Ovary (tissue), 10 donors: ENCODE measurements at places on chromosomes 16 and 17. TPM values are rescaled to one million over a fixed set of nuclear protein-coding genes. Genes with fewer than 3 reads are reported as not detected.

DNA sequence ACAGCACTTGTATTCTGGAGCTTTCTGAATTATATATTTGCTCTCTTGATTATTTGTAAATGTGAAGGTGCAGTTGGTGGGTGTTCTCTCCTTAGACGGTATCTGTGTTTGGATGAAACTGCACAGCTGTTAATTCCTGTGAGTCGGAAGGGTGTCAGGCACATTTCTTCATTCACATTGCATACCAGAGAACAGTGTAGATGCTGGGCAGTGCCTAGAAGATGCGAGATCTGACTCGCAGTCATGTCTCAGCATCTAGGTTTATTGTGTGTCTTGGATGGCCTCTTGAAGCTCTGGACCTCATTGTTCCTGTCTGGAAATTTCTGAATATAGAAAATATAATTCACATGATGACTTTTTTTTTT lies 61.2 kb downstream of the CLEC16A start:
- no peaks in the 10 kb centered on the region for H3K27me3 ChIP-seq
- no peak for DNase-seq
- no peak overlapping the region for H3K27ac ChIP-seq
- no peak overlapping the region for H3K4me3 ChIP-seq

GRCh38 chr16:72311426-72311825 lies 139.5 kb upstream of the PMFBP1 start:
- no peak for DNase-seq
- H3K27ac ChIP-seq, result no peak overlapping the region
- no peak overlapping the region for H3K4me3 ChIP-seq
- no peaks in the 10 kb centered on the region for H3K27me3 ChIP-seq
- H3K36me3 ChIP-seq, result no peaks in the 10 kb centered on the region

- H3K27ac ChIP-seq, result no peak overlapping the region
- no peaks in the 10 kb centered on the region for H3K36me3 ChIP-seq
- no peaks in the 10 kb centered on the region for H3K4me1 ChIP-seq
- no peaks in the 10 kb centered on the region for H3K27me3 ChIP-seq
- DNase-seq, result no peak
These were observed 30.4 kb upstream of the SALL1 start for GRCh38 chr16:51181503-51181811.

DNA sequence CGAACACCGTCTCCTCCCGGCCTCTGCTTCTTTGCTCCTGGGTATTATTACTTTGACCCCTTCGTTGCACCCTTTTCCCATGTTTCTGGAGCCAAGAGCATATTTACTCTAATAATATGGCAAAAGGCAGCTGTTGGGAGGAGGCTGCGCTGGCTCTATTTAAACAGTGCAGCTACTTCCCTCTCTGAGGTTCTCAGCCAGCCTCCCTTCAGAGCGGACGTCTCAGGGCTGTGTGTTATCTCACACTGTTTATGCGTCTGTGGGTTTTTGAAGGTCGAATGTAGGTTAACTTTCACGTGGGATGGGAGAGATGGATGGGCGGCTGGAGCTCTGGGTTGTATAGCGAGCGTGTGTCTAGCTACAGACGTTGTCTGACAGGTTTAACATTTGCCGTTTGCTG lies 45.3 kb downstream of the COX4I1 start:
- peaks cover 3% of the 10 kb centered on the region for H3K4me1 ChIP-seq
- H3K27me3 ChIP-seq, result no peaks in the 10 kb centered on the region
- no peak overlapping the region for H3K27ac ChIP-seq
- H3K4me3 ChIP-seq, result no peak overlapping the region
- no peaks in the 10 kb centered on the region for H3K36me3 ChIP-seq
- no peak for DNase-seq

DNA sequence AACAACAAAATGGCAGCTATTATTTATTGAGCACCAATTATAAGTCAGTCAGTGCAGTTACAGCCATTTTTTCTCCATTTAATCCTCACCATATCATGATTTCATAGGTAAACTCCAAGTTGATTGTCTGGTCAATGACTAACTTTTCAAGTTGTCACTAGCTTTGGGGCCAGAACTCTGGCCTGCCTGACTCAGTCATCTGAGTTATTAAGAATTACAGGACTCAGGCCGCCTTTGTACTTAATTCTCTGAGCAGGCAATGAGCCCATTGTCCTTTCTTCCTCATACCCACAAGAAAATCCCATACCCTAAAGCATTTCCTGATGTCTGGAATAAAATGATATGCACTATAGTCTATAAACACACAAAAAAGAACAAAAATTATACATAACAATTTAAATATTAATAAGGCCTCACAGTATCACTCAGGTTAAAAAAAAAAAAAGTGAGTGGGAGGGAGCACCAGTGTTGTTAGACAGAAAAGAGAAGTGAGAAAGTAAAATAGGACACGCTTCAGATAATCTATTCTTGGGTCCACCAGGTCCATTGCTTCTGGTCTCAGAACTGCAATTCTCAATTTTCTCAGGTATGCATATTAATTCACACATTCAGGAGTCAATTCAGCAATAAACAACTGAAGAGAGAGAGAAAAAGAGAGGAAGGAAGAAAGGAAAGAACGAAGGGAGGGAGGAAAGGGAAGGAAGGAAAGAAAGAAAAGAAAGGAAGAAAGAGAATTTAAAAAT lies 70.2 kb downstream of the SPAG9 start:
- no peaks in the 10 kb centered on the region for H3K36me3 ChIP-seq
- H3K4me1 ChIP-seq, result peaks cover 3% of the 10 kb centered on the region
- no peak overlapping the region for H3K27ac ChIP-seq

DNA sequence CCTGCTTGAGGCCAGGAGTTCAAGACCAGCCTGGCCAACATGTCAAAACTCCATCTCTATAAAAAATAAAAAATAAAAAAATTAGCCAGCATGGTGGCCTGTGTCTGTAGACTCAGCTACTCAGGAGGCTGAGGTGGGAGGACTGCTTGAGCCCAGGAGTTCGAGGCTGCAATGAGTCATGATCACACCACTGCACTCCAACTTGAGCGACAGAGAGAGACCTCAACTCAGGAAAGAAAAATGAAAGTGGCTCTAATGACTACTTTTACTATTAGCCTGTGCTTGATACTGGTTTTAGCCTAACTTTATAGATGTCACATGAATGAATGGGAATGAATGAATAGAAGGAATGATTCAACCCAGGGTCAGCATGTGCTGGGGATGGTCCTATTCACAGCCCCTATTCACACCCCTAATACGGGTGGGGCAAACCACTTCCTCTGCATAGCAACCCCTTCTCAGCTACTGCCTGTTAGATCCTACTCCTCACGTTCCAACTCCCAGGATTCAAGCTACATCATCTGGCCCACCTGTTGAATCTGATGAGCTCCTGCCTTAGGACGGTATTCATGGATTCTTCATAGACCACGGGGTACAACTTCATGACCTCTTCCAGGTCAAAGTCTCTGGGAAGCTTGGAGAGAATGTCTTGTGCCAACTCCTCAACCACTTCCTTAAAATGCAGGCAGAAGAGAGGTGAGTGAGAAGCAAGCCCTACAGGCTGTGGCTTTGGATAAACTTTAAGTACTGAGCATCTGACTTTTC lies 40.5 kb downstream of the LYRM1 start:
- no peak for DNase-seq
- H3K4me3 ChIP-seq, result no peak overlapping the region
- H3K36me3 ChIP-seq, result no peaks in the 10 kb centered on the region
- no peaks in the 10 kb centered on the region for H3K27me3 ChIP-seq

DNA sequence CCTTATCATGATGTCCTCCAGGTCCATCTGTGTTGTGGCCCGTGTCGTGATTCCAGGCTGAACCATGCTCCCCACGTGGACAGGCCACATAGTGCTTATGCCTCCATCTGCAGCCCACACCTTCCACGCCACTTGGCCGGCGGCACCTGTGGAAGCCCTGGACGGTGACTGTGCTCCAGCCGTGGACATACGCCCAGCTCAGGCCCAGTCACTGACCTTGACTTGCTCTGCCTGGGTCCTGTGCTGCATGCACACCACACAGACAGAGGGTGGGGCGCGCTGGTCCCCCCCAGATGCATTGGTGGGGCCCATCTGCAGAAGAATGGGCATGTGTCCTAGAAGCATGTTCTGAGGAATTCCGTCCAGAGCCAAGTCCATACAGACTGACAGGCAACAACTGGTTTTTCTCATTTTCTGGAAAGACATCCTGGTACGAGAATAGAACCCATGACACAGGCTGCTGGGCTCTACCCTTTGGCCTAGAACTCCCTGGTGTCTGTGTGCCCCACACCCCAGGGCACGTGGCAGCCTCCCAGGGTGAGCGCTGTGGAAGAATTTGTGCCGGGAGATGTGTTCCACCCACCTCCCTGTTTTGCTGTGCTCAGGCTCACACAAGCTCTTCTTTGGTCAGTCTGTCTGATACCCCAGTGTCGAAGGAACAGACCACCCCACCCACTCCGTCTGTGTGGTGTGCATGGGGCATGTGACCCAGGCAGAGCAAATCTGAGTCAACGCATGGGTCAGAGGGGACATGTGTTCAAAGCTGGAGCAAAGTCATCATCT lies 39.5 kb downstream of the GPT2 start:
- no peaks in the 10 kb centered on the region for H3K4me1 ChIP-seq
- no peak overlapping the region for H3K27ac ChIP-seq
- no peaks in the 10 kb centered on the region for H3K27me3 ChIP-seq
- H3K36me3 ChIP-seq, result no peaks in the 10 kb centered on the region
- no peak for DNase-seq

DNA sequence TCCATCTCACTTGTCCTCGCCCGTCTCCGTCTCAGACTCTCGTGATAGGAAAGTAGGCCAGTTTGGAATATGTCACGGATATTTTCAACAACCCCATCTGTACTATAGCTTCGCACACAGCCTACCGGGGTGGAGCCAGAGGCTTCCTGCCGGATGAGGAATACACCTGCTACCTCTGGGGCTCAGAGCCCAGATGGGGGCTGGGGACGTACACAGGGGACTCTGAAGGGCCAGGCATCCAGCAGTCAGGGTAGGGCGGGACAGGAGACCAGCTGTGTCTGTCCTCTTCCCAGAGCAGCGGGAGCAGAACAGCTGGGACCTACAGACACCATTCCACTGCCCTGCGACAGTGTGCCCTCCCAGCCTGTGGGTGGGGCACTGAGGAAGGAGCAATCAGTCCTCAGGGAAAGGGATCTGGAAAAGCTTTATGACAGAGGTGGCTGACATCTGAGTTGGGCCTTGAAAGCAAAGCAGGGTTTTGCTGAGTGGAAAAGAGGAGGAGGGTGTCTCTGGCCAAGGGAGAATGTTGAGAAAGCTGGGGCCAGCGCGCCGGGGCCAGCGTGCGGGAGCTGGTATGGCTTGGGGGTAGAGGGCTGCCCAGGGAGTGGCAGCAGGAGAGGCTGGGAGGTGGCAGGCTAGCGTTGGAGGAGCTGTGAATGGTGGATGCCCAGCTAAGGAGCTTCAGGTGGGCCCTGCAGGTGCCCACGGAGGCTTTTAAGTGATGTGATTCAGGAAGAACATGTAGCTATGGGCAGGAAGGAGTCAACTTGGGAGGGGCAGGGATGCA lies 11.5 kb upstream of the SRCIN1 start:
- DNase-seq, result no peak
- H3K27ac ChIP-seq, result no peak overlapping the region
- no peak overlapping the region for H3K4me3 ChIP-seq
- no peaks in the 10 kb centered on the region for H3K36me3 ChIP-seq
- no peaks in the 10 kb centered on the region for H3K27me3 ChIP-seq

DNA sequence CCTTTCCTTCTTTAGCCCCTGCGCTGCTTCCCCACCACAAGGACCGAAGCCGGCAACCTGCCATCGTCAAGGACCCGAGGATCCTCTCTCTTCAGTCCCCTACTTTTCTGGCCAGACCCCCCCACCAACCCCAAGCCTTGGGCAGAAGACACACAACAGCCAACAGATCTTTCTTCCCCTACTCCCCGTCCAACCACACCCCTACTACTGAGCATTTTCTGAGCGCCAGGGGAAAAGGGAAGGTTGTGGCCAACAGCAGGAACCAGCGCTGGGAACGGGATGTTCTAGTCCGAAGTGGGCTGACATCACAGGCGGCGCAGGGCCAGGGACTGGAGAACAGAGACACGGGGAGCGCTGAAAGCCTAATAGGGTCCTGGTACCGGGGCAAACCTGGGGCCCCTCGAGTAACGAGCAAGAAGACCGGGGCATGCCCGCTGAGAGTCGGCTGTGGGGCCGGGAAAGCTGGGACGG lies 528 bp downstream of the PER1 start:
- H3K4me1 ChIP-seq, result peaks cover 12% of the 10 kb centered on the region
- H3K27me3 ChIP-seq, result no peaks in the 10 kb centered on the region
- H3K4me3 ChIP-seq, result peak overlapping the region; percentile 56
- no peaks in the 10 kb centered on the region for H3K36me3 ChIP-seq
- peak overlapping the region; percentile 96 for H3K27ac ChIP-seq

DNA sequence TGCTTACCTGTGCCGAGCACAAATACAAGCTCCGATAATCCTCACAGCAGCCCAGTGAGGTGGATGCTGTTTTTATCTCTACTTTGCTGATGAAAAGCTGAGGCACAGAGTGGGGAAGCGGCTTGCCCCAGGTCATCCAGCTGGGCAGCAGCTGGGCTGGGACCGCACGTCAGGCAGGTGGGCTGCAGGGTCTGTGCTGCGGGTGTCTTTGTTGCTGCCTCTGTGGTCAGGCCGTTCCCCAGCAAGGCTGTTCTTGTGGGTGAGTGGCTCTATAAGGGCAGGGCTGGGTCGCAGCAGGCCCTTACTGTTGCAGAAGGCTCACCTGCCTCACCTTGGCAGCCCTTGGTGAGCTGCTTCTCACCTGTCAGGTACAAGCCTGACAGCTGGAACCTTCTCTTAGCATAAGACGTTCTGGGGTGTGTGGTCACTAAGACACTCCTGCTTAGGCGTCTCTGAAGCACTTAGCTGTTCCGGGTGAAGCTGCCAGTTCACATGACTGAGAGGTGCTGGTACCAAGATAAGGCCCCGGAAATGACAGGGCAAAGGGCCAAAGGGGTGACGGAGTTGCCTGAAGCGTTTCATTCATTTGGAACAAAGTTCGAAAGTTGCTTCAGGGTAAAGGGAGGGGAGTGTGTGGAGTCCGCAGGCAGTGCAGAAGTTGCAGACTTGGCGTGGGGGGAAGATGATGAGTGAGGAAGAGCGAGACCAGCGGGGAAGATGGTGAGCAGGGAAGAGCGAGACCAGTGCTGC lies 17.4 kb downstream of the IRF8 start:
- H3K27me3 ChIP-seq, result no peaks in the 10 kb centered on the region
- no peaks in the 10 kb centered on the region for H3K36me3 ChIP-seq
- H3K4me3 ChIP-seq, result no peak overlapping the region
- DNase-seq, result no peak
- H3K27ac ChIP-seq, result no peak overlapping the region

GRCh38 chr17:4409659-4410058 lies 24.1 kb upstream of the SPNS3 start:
- H3K27me3 ChIP-seq, result no peaks in the 10 kb centered on the region
- no peak overlapping the region for H3K27ac ChIP-seq
- DNase-seq, result no peak
- no peak overlapping the region for H3K4me3 ChIP-seq

ESRP2 gene
- polyA plus RNA-seq, result 0.44 TPM

HSD11B2 gene
- 4.6 TPM for polyA plus RNA-seq

PRSS21 gene
- polyA plus RNA-seq, result 0.53 TPM

TSPOAP1 gene
- 46.2 TPM for polyA plus RNA-seq

KCNH4 gene
- polyA plus RNA-seq, result not detected

FBXW10 gene
- polyA plus RNA-seq, result 0.38 TPM

CCL17 gene
- not detected for polyA plus RNA-seq
